ENCODE measurements at places on chromosomes 11 and 22. TPM values are rescaled to one million over a fixed set of nuclear protein-coding genes. Genes with fewer than 3 reads are reported as not detected.

DNA sequence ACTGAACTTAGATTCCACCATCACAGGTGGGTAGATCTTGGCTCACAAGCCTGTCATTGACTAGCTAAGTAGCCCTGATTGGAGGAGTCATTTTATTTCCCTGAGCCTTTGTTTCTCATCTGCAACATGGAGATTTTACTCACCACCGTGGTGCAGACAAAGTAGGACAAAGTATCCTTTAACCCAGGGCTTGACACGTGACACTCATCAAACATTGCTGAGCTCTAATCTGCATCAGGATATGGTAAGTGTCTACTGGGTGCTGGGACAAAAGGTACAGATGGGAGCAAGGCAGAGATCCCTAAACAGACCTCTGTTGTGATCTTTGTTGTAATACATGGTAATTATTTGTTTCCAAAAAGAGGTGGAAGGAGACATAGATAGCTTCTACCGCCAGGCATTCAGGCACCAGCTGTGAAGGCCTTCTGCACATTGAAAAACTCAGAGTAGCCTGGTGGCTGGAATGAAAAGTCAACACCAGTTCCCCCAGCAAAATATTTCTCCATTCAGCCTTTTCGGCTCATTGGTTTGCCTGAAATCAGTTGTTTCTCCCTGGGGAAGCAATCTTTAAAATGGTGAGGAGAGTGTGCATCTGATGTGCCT is 18.3 kb upstream of the MICAL2 start:
- DNase-seq: no peak

Gene GRAMD1B
- total RNA-seq: 5.9 TPM

DNA sequence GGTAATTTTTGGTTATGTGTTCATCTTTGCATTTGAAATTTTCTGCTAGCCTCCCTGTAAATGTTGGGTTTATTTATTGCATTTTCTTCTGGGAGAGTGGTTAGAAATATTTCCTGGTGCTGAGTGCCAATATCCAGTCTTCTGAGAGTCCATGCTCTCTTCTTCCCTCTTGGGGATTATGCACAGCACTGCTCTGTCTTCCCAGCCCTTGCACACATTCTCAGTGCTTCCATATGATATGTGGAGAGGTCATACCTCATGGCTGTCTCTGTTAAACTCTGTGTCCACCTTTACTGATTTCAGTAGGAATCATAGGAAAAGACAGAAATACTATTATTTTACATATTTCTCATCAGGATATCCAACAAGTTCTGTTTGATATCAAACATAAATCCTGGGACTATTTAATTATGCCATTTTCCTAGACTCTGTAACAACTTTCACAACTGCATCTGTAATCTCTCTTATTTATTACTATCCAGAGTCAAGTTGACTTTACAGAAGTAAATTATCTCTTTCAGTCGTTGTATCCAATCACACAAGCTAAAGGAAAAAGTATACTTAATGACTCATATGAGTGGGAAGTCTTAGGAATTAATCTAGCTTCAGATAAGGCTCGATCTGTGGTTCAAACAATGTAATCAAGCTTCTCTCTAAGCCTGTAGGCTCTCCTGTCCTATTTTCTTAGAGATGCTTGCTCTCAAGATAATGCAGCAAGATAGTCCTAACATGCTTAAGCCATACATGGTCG is 2.7 kb upstream of the NXPE1 start:
- no peak for DNase-seq

Gene CDC42EP1
- total RNA-seq: 162 TPM

- DNase-seq: no peak
Observed at GRCh38 chr11:115036406-115037180, 358.3 kb downstream of the NXPE2 start.
